ENCODE measurements at places on chromosomes 2 and 18.
A peak's percentile ranks its signal among the peaks of the same experiment; 100 is the strongest.

- peaks cover 10% of the 10 kb centered on the region for H3K4me1 ChIP-seq
- no peaks in the 10 kb centered on the region for H3K27me3 ChIP-seq
- H3K36me3 ChIP-seq = no peaks in the 10 kb centered on the region
- no peak overlapping the region for H3K4me3 ChIP-seq
- H3K27ac ChIP-seq = no peak overlapping the region
Observed at GRCh38 chr2:197103363-197103762, 176.9 kb upstream of the PGAP1 start.

DNA sequence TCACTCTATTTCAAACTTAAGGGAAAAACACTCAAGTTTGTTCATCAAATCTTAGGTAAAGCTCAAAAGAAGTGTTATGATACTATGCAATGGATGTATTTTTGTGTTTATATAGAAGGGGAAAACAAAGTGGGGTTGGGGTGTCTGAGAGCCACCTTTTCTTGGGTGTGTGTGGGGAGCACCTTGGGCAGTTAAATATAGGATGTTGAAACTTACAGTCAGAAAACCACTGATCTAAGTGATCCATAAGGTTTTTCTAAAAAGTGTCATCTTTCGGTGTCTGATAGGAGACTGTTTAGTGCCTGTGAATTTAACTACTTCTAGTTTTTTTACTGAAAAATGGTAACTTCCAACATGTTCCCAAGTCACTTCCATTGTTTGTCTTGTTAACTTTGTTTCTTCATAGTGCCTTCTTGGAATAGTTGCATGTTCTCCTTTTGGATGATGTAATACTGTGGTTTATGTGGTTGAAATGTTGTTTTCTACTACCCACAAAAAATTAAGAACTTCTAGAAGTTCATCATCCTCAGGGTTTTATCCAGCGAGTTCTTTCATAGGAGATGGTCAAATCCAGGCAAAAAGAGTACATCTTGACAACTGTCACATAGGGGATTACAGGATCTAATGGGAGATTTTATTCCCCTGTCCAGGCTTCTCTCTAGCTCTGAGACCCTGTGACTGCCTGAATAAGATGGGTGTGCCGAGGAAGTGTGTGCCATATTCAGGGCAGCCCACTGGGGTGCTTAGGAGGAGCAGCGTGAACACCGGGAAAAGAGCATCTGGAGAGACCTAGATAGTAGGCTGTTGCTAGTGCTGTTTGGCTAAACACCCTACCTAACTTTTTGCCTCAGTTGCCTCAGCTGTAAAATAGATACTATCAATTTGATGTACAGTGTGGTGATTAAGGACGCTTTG lies 46.2 kb downstream of the CAB39 start:
- H3K4me3 ChIP-seq = no peak overlapping the region
- peaks cover 3% of the 10 kb centered on the region for H3K4me1 ChIP-seq
- H3K27me3 ChIP-seq = no peaks in the 10 kb centered on the region
- H3K27ac ChIP-seq = no peak overlapping the region
- H3K36me3 ChIP-seq = peaks cover 13% of the 10 kb centered on the region

GRCh38 chr2:239955087-239955988 lies 69.8 kb downstream of the NDUFA10 start:
- peaks cover 58% of the 10 kb centered on the region for H3K4me1 ChIP-seq
- H3K36me3 ChIP-seq = peaks cover 22% of the 10 kb centered on the region
- no peaks in the 10 kb centered on the region for H3K27me3 ChIP-seq
- H3K27ac ChIP-seq = peak overlapping the region; percentile 82
- H3K4me3 ChIP-seq = no peak overlapping the region

DNA sequence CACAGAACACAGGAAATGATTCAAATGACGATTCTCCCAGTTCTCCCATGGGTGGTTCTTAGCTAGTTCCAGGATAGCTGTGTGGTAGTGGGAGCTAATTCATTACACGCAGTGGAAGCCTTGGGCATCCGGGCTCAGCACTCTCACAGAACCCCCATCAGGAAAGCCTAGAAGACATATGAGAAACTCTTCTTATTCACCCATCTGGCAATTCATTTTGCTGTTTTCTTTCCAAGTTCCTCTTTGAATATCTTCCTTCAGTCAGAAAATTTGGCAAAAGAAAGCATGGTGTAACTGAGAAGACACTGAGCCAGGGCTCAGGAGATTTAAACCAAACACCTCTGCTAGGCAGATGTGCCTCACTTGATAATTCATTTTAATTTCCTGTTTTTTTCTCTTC lies 85.2 kb upstream of the FN1 start:
- peak; percentile 75 for DNase-seq
- no peak overlapping the region for H3K27ac ChIP-seq
- no peaks in the 10 kb centered on the region for H3K27me3 ChIP-seq
- peaks cover 2% of the 10 kb centered on the region for H3K4me1 ChIP-seq
- no peak overlapping the region for H3K4me3 ChIP-seq

DNA sequence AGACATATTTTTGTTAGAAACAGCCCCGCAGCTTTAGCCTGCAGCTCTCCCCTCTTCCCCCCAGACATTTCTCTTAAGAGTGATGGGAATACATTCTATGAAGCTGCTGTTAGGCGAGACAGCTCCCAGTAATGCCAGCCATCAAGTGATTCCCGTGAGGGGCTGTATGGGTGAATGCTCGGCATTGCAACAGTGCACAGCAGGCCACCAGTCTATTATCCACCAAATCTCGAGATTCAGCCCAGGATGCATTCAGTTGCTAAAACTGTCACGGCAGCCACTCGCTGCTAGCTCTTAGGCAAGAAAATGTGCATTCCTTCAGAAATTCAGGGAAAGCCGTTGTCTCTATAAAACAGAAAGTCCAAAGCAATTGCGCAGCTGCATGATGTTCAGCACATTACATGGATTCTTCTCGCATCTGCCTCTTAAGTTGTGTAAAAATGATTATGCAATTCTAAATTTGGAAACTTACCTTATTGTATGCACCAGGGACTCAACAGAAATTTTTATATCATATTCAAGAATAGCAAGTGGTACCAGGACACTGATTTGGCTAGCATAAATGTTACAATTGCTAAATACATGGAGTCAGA lies 211.3 kb upstream of the ARL4C start:
- peaks cover 5% of the 10 kb centered on the region for H3K4me1 ChIP-seq
- no peaks in the 10 kb centered on the region for H3K36me3 ChIP-seq
- H3K27me3 ChIP-seq = peaks cover 2% of the 10 kb centered on the region
- H3K27ac ChIP-seq = no peak overlapping the region

DNA sequence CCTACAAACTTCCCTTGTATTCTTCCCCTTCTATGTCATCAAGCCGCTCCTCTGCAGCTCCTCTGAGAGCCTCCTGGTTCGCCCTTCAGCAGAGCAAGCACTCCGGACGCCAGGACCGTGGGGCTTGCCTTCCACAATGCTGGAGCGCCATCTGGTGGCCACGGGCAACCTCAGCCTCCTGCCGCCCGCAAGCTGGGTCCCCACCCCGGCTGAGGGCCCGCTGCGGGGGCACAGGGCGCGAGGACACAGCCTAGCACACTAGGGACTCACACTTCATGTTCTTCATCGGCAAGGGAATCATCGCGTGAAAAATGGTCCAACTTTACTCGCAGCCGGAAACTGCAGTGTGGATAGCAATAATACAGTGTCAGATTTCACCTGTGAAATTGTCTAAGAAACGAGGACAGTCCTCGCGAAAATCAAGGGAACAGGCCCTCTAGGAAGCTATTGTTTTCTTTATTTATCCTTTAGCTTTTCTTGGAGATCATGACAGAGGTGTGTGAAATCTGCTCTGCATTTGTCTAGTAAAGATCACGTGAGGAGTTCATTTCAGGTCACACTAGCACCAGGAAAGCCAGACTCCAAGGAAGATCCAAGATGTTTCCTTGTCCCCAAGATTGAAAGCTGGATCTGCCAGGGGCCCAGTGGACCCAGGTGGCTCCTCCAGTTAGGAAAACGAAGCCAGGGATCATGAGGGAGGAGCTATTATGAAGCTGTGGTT lies 5.8 kb downstream of the PRLH start:
- H3K27ac ChIP-seq = no peak overlapping the region
- peak; percentile 94 for DNase-seq
- H3K27me3 ChIP-seq = no peaks in the 10 kb centered on the region
- no peak overlapping the region for H3K4me3 ChIP-seq

GRCh38 chr2:215828528-215829184 lies 184.7 kb downstream of the MREG start:
- peaks cover 6% of the 10 kb centered on the region for H3K4me1 ChIP-seq
- no peaks in the 10 kb centered on the region for H3K36me3 ChIP-seq
- H3K27ac ChIP-seq = no peak overlapping the region
- DNase-seq = peak; percentile 53
- H3K27me3 ChIP-seq = no peaks in the 10 kb centered on the region

DNA sequence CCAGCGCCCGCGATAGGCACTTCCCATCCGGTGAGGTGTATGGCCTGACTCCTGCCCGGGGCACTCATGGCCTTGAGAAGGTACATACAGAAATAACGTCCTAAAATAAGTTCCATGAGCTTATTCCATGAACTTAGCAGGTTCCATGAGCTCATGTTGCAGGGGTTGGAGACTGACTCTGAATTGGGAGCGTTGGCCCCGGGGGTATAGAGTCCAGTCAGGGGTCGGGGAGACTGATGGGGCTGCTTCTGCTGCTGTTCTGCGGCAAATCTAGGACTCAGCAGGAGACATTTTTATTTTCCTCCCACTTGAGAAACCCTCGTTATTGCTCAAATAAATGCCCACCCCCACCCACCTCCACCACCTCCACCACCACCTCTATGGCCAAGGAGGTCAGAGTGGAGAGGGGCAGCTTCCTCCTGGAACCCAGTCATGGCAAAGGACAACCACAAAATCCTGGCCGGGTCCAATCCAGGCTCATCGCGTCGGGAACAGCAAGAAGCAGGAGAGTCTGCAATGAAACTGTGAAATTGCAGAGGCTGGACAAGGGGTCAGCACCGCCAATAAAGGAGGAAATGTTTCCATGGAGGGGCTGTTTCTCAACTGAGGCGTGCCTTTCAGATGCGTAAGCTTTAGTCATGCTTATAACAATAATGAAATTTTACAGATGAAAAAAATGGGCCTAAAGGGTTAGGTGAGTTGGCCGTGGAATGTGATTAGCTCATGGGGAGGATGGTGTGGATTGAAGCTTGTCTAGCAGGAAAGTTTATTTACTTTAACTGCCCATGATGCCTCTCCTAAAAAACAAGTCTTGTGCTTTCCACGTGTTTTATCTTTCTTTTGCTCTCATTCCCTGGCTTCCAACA lies 136.6 kb upstream of the ALKAL2 start:
- no peaks in the 10 kb centered on the region for H3K27me3 ChIP-seq
- no peak for DNase-seq
- no peak overlapping the region for H3K27ac ChIP-seq
- no peaks in the 10 kb centered on the region for H3K36me3 ChIP-seq
- no peaks in the 10 kb centered on the region for H3K4me1 ChIP-seq

DNA sequence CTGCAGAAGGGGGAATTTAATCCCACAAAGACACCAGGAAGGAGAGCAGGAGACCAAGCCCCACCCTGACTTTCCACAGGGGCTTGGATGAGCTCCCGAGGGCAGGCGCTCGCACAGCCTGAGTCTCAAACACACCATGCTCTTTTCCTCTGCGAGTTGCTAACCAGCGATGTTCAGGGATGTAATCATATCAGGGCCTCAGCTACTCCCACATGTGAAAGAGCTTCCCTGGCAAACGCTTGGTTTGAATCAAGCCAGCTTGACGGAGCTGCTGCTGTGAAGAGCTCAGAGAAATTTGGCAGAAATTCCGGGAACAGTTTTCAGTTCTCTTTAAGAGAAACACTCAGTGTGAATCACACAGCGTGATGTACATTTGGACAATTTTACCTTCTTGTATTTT lies 385.8 kb downstream of the GALR1 start:
- H3K4me3 ChIP-seq = no peak overlapping the region
- no peaks in the 10 kb centered on the region for H3K27me3 ChIP-seq
- DNase-seq = peak; percentile 99
- H3K4me1 ChIP-seq = peaks cover 11% of the 10 kb centered on the region
- no peaks in the 10 kb centered on the region for H3K36me3 ChIP-seq

DNA sequence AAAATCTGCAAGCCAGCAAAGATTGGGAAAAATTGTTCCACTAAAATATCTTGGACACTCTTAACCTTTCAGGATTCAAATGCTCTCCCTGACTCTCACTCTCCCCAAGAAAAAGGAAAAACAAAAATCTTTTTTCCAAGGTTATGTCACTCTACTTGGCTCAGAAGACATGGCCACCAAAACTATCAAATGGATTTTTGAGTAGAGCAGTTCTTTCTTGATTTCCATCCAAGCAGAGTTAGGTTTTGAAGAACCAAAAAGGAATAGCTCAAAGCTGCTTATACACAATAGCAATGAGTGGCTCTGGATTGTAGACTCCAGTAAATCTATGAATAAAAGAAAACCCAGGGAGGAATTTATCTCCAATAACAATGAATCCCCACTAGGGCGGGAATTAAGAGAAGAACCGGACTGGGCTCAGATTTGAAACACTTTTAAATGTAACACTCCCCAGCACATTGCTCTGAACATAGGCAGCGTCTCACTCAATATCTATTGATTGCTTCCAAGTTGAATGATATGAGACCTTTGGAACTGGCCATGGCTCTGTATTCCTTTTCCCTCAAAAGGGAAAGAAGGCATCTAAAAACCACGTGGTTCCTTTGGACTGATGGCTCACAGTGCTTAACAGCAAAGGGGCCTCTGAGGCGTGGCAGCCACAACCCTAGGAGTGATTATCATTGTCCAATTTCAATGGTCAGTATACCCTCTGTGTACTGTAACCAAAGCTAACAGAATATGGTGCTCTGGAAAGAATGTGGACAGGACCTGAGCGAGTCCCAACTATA lies 68.3 kb downstream of the SPRED2 start:
- no peak overlapping the region for H3K27ac ChIP-seq
- H3K4me3 ChIP-seq = no peak overlapping the region
- H3K4me1 ChIP-seq = peaks cover 28% of the 10 kb centered on the region
- DNase-seq = peak; percentile 60

GRCh38 chr2:240448387-240449274 lies 13.2 kb downstream of the GPC1 start:
- peaks cover 40% of the 10 kb centered on the region for H3K4me1 ChIP-seq
- no peak for DNase-seq
- no peak overlapping the region for H3K27ac ChIP-seq
- H3K4me3 ChIP-seq = no peak overlapping the region
- H3K27me3 ChIP-seq = peaks cover 23% of the 10 kb centered on the region

- no peaks in the 10 kb centered on the region for H3K36me3 ChIP-seq
- H3K27ac ChIP-seq = no peak overlapping the region
- no peaks in the 10 kb centered on the region for H3K27me3 ChIP-seq
- no peak for DNase-seq
- H3K4me1 ChIP-seq = peaks cover 39% of the 10 kb centered on the region
- H3K4me3 ChIP-seq = no peak overlapping the region
Observed at GRCh38 chr2:28662468-28663181, 89.0 kb upstream of the PPP1CB start.

DNA sequence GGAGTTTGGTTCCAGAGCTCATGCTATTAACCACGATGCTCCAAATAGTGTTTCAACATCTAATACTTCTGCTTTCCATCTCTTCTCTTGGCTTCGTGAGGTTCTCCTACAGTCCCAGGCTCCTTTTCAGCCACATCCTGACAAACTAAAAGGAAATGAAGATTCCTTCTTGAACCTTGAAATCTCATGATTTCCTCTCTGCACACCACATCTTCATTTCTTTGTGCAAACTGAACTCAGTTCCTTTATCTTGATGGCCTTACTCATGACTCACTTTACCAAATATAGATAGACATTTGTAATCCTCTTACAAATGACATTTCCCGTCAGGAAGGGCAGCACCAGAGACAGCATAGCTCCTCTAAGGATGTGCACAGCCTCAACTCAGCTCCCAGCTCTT lies 50.0 kb upstream of the ITGA4 start:
- H3K4me1 ChIP-seq = peaks cover 8% of the 10 kb centered on the region
- H3K27me3 ChIP-seq = no peaks in the 10 kb centered on the region
- H3K27ac ChIP-seq = no peak overlapping the region
- no peaks in the 10 kb centered on the region for H3K36me3 ChIP-seq
- DNase-seq = peak; percentile 57

GRCh38 chr18:55261253-55261652 lies 302.0 kb upstream of the CCDC68 start:
- DNase-seq = no peak
- H3K4me3 ChIP-seq = no peak overlapping the region
- peaks cover 50% of the 10 kb centered on the region for H3K36me3 ChIP-seq
- H3K4me1 ChIP-seq = peaks cover 4% of the 10 kb centered on the region
- no peaks in the 10 kb centered on the region for H3K27me3 ChIP-seq

All from muscle of leg (tissue), 16 donors.